ENCODE measurements at places on chromosomes 2 and 18.

GRCh38 chr2:16661936-16662839 is 3.4 kb downstream of the CYRIA start:
- no peak for DNase-seq

- DNase-seq = no peak
Observed at GRCh38 chr2:157181234-157181633, 76.3 kb upstream of the GALNT5 start.

DNA sequence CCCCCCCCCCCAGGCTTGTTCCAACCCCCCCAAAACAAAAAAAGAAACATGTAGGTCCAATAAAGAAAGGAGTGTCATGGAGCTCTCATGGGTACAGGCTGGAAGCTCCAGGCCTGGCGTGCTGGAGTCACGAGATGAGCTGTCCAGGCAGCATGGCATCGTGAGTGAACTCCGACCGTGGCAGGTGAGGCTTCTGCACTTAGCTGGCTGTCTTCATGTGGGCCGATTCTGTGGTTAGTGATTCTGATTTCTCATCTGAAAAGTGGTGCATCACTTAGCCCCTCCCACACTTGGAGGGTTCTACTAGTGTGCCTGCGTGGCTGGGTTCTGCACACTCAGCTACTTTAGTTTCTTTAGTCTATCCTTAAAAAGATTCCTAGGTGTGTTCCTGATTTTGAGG is 126.4 kb upstream of the MGAT5 start:
- DNase-seq = no peak

- DNase-seq = peak; percentile 84
Observed at GRCh38 chr2:95760806-95761525, 169.2 kb downstream of the TRIM43 start.

- no peak for DNase-seq
Observed at GRCh38 chr18:73812423-73812822, 335.2 kb downstream of the FBXO15 start.

- DNase-seq = peak; percentile 12
Observed at GRCh38 chr18:21513741-21514140, 86.8 kb downstream of the ESCO1 start.

- no peak for DNase-seq
Observed at GRCh38 chr2:173855661-173856060, 109.5 kb downstream of the SP3 start.

DNA sequence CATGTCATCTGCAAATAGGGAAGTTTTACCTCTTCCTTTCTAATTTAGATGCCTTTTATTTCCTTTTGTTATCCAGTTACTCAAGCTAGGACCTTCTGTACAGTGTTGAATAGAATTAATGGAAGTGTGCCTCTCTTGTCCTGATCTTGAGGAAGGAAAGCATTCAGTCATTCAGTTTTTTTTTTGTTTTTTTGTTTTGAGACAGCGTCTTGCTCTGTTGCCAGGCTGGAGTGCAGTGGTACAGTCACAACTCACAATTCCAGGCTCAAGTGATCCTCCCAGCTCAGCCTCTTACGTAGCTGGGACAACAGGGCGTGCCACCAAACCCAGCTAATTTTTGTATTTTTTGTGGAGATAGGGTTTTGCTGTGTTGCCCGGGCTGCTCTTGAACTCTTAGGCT is 203.9 kb upstream of the ALPP start:
- DNase-seq = no peak

- DNase-seq = peak; percentile 25
Observed at GRCh38 chr2:17104454-17104853, 413.8 kb downstream of the RAD51AP2 start.

DNA sequence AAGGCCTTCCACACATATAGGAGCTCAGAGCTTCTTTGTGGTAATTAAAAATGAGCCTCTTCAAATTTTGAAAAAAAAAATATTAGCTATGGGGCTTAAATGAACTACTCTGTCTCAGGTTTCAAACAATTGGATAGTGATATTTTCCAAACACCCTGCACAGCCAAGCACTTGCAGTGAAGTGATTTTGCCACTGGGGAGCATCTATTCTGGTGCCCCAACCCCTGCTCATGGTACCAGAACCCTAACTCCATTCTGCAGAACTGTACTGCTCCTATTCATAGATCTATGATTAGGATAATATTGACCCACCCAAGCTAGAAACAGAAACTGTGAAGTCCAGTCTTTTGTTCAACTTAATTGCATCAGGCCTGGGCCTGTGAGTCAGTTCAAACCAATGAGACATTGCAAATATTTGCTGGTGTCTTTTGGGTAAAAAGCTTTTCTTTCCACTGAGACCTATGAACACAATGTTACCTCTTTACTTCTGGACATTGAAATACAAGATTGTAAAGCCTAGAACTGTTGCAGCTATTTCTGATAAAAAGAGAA is 324.0 kb downstream of the GALNT13 start:
- DNase-seq = no peak

- DNase-seq = no peak
Observed at GRCh38 chr2:17813742-17814473, 2.4 kb upstream of the MSGN1 start.

DNA sequence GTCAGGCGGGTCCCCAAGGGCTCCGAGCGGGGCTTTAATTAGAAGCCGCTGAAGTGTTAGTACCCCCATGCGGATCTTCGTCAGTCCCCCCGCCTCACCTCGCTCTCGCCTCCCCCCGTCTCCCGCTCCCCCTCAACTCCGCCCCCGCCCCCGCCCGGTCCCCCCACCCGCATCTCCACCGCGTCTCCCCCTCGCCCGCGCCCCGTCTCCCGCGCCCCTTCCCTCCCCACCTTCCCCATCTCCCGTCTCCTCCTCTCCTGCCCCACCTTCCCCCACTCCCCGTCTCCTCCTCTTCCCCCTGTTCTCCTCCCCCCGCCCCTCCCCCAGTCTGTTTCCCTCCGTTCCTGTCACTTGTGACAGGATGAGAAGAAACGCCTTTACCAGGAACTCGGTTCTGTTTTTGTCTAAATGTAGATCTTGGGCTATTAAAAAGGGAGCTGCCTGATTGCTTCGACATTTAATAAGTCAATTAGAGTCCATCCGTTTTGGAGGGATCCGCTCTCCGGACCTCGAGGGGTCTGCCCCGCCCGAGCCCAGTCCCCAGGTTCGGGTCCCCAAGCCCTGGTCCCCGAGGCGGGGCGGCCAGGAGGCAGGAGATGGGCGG is 969 bp upstream of the ALKAL2 start:
- DNase-seq = no peak

DNA sequence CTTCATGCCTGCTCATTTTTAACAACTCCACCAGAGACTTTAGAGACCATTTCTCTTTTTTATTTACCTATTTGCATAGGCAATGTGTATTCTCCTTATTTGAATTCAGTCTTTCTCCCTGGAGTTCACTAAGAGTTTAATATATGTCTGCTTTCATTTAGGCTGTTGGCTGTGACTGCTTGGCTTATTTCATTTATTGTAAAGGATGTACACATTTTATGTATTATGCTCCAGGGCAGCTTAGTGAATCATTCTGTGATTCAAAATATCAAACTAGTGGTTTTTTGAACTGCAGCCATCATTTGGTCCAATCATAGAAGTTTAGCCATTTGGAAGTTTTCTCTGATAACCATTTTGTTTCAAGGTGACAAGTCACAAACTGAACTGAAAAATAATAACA is 229.6 kb downstream of the LPIN1 start:
- no peak for DNase-seq

DNA sequence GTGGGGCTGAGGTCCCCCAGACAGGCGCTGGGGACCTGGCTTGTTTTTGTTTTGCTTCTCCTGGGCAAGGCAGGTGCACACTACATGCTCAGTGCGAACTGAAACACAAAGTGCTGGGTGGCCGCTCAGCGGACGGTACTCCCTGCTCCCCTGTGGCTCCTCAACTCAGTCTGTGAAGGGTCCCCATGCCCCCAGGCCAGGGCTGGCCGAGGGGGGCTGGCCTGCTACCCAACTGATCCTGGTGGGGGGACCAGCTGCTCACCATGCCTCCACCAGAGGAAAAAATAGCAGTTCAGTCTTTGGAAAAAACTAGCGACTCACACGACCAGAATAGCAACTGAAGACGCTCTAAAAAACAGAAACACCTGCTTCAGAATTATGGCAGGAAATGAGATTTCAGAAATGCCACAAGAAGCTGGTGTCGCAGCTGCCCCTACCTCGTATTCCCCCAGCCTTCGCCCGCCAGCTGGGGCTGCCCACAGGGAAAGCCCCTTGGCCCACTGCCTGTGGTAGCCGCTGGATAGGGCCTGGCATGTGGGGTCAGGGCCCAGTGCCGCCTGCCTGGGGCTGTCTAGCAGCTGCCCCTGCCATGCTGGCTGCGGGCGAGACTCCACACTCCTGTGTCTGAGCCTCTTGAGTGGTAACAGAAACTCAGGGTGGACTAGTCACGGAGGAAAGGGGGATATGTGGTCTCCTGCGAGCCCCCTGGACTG is 43.7 kb downstream of the MEX3C start:
- DNase-seq = no peak

GRCh38 chr2:238238766-238239542 is 884 bp downstream of the HES6 start:
- no peak for DNase-seq

- DNase-seq = no peak
Observed at GRCh38 chr2:148194882-148195281, 174.0 kb downstream of the MBD5 start.

DNA sequence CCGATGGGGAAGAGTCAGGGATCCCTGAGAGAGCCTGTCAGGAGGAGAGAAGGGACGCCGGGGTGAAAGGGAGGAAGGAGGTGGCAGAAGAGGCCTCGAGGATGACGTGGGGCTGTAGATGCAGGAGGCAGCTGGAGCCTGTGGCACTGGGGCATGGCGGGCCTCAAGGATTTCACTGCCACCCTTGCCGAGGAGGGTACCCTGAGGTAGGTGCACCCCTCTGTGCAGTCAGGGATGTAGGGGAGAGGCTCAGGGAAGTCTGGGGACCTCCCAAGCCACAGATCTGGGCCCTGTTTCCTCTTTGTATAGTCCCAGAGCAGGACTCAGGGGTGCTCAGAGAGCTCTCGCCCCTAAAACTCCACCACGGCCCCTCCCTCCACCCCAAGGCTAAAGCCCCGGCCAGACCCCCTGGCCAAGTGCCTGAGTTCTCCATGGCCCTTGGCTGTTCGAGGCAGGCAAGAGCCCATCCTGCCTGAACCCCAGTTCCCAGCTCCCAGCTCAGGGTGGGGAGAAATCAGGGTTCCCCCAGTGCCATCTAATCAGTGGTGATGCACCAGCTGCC is 39.0 kb upstream of the HDAC4 start:
- no peak for DNase-seq

DNA sequence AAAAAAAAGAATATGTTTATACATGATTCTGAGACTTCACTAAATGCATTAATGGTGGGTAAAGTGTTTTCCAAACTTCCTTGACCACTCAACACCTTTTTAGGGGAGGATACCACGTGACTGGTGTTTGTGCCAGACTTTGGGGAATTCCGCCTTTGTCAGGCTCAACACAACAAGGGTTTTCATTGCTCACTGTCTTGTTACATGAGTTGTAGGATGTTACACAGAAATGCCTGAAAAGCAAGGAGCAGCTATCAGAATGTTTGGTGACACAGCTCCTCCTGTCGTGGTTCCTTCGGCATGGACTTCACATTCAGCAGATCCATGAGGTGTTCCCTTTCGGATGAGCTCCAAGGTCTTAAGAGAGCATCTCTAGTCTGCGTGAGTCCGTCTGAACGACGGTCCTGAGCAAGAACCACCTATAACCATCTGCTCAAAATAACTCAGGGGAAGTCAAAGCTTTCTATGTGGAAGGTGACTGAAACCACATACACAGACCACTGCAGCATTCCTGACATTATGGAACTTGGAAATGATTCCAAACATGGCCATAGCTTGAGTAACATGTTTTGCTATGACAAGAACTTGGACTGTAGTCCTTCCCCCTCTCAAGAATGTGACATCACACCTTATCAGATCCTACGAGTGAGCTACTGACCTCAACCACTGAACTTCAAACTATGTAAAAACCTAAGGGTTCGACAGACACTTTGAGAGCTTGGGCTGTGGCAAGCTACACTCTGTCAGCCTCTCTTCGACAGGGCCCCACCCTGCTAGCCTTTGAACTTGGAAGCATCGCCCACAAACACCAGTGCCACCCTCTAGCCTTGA is 57.5 kb downstream of the MCFD2 start:
- peak; percentile 81 for DNase-seq

DNA sequence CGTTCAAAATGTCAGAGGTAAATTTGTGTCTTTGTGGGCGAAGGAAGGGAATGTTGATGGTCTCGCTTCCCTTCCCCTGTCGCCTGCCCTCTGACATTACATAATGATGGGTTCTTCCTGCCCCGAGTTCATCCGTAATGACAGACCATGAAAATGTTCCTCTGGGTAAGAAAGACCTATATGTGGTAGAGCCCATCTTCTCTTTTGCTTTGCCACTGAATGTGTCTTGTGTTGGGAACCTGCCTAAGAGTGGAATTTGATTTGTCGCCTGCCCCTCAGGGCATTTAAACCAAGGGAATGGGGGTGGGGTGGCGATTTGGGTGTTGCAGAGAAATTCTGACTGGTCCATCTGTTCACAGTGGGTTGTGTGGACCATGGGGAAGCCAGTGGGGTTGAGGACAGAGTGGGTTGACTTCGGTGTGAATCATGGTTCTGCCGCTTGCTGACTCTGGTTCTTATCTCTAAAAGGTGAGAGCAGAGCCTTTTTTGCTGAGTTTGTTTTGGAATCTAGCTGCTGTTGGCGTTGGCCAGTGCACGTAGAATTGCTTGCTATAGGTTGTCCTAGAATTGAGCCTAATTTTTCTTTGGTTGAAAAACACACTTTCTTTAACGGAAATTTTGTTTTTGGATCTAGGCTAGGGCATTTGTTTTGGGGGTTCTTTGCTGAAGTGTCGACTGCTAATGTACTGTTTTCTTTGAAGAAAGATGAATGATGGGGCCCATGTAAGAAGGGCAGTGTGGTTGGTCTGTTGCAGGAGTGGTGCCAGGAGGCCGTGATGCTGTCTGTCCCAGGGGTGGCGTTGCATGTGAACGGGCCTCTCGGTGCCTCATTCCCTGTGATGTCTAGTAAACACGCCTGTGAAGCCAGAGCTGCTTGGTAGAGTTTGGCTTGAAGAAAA is 1.3 kb downstream of the INPP4A start:
- no peak for DNase-seq

DNA sequence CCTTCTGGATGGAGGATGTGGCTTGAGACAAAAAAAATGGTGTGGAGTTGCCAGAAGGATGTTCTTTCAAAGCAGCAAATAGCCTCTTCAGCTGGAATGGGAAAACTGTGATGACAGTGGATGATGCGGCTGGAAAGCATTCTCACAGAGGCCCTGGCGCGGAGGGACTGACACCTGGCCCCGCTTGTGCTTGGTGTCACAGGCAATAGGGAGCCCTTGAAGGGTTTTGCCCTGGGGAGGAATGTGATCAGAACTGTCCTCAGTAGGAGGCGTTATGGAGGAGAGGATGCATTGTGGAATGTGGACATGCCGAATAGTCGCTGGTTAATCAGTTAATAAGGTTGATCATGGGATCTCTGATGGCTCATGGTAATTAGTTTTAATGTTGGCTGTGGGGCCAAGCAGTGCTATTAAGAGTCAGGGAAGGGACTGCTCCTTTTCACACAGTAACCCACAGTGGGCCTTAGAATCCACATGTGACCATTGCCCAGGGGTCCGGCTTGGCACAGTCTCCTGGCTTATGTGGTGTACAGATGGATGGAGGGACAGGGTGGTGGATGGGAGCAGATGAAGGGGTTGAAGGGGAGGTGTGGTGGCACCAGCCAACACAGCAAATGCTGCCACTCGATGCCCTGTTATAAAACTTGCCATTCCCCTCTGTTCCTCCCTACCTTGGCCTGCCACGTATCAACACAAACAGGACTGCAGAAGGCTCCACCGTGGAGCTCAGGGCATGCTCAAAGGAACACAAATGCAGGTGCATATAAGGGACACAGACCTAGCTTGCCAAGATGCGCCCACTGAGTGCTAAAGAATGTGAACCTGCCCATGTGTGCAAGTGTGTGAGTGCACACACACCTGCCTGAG is 71.7 kb downstream of the CIB4 start:
- DNase-seq = no peak

- DNase-seq = no peak
Observed at GRCh38 chr2:11234309-11234708, 79.0 kb downstream of the SLC66A3 start.
